ENCODE measurements at places on chromosomes 3 and 15. TPM values are rescaled to one million over a fixed set of nuclear protein-coding genes. Genes with fewer than 3 reads are reported as not detected.

DNA sequence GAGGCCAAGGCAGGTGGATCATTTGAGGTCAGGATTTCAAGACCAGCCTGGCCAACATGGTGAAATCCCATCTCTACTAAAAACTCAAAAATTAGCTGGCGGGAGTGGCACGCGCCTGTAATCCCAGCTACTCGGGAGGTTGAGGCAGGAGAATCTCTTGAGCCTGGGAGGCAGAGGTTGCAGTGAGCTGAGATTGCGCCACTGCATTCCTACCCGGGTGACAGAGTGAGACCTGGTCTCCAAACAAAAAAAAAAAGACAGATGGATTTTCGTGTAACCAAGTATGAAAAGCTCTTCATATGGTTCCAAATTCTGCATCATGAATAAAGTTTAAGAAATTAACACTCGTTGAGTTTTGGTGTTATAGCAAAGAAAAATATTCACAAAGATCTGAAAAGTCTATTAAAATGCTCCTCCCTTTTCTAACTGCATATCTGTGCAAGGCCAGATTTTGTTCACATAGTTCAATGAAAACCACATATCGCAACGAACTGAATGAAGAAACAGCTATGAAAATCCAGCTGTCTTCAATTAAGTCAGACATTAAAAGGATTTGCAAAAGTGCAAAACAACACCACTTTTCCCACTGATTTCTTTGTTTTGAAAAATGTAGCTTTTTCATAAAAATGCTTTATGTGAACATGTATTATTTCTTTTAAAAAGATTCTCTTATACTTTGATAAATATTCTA, 23.8 kb upstream of the FBLN2 start:
- no peaks in the 10 kb centered on the region for H3K27me3 ChIP-seq
- peaks cover 9% of the 10 kb centered on the region for H3K4me1 ChIP-seq
- H3K27ac ChIP-seq: no peak overlapping the region
- H3K4me3 ChIP-seq: no peak overlapping the region

DNA sequence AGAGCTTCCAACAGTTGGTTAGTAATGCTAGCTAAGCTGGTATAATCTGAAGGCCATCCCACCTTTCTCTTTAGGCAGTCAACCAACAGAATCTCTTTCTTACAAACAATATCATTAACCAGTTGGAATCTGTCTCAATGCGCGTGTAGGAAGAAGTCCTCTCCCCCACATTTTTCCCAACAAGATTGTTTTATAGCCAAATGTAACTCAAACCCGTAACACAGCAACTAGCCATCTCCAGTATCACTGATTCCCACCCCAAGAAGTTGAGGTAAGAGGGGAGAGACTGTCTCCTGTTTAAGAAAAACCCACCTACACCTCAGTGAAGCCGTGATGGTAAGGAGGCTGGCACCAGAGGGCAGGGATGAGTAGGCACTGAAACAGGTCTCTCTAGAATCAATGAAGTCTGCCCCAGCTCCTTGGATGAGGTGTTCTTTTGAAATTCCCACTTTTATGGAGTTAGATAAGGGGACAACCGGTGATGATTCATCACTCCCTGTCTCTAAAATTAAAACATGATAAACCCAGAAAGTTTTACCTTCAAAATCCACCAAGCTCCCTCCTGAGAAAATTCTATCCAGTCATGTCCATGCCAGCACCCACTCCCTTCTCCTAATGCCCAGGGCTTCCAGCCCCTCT, 30.9 kb downstream of the CDC25A start:
- H3K27ac ChIP-seq: no peak overlapping the region
- H3K4me3 ChIP-seq: no peak overlapping the region
- no peaks in the 10 kb centered on the region for H3K4me1 ChIP-seq
- H3K36me3 ChIP-seq: no peaks in the 10 kb centered on the region

GRCh38 chr15:73125219-73125618, 73.0 kb downstream of the NEO1 start:
- no peak for DNase-seq
- no peaks in the 10 kb centered on the region for H3K36me3 ChIP-seq
- H3K4me1 ChIP-seq: no peaks in the 10 kb centered on the region
- no peak overlapping the region for H3K4me3 ChIP-seq

DNA sequence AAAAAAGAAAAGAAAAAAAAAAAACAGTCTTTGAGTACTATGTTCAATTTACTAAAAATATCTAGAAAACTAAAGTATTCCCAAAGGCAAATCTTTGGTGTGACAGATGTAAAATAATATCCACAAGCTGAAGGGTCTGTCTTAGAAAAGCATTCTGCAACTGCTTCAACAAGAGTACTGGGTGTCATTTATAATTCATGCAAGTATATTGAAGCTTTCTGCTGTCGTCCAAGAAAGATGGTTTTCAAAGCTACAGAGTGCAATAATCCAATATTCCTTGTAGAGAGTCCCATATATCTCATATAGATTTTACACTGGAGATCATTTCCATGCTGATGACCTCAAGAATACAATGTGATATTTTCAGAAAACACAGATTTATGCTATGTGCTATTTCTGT, 90.9 kb upstream of the SUCLG2 start:
- H3K4me3 ChIP-seq: no peak overlapping the region
- H3K4me1 ChIP-seq: no peaks in the 10 kb centered on the region
- DNase-seq: no peak
- peaks cover 12% of the 10 kb centered on the region for H3K36me3 ChIP-seq
- H3K27ac ChIP-seq: no peak overlapping the region
- no peaks in the 10 kb centered on the region for H3K27me3 ChIP-seq

DNA sequence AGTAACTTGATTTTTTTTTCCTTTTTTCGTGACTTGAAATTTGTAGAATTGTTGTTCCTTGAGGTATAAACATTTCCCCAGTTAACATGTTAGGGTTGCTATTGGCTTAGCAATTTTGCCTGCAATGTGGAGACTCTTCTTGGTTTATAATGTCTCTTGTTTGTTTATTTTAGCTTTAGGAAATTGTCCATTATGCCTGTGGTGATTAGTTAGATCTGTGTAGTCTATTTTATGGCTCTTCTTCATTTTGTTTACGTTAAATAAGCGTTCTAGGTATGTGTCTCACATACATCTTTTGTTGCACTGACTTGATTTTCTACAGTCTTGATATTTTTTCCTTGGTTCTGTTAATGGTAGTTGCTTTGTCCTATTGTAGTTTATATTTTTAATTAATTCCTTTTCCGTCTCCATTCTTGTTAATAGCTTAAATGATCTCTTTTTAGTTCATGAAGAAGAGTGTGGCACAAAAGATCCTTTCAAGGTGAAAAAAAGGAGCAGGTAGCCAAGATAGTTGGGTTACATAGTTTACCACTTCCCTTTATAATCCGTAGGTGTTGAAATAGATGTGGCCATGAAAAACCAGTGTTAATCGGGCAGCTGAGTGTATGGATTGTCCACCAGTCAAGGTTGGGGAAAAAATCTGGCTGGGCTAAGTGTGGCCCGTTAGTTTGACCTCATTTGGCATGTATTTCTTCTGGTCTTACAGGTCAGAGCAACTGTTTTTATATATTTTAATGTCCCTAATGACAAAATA, 12.1 kb downstream of the IQGAP1 start:
- no peak for DNase-seq

DNA sequence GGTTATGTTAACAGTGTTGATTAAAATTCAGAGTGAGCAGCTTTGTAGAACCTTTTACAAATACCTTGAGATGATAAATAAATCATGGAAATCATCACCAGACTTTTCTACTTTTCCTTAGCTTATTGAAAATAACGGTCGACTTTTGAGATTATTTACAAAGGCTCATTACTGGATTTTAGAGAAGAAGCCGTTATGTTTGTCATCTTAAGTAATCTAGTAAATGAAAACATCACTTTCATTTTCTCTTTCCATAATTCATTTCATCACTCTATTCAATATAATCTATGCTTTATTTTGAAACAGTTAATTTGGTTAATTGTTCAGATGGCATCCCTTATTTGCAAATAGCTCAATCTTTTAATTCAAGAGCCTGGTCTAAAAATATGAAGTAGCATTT, 3.6 kb downstream of the PLCL2 start:
- no peak for DNase-seq
- no peak overlapping the region for H3K27ac ChIP-seq
- peak overlapping the region; percentile 5 for H3K4me3 ChIP-seq
- no peaks in the 10 kb centered on the region for H3K36me3 ChIP-seq
- no peaks in the 10 kb centered on the region for H3K27me3 ChIP-seq
- H3K4me1 ChIP-seq: peaks cover 2% of the 10 kb centered on the region

DNA sequence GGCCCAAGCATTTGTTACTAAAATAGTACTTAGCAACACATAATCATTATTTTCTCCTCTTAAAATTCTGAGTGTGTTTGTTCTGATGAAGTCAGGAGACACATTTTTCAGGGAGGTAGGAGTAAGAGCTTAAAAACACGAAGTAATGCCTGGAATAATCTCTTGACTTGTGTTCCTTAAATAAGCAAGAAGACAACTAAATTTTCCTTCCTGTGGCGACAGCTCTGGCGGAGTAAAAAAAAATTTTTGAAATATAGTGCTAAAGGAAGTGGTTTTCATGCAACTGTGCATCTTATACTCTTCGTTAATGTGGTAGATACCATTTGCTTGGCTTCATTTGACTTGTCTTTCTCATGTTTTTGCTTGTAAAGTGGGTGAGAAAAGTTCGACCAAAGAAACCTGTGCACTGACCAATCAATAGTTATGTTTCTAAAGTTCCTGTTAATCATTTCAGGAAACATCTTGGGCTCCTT, 11.1 kb upstream of the MBNL1 start:
- DNase-seq: no peak
- H3K36me3 ChIP-seq: no peaks in the 10 kb centered on the region
- H3K27me3 ChIP-seq: no peaks in the 10 kb centered on the region
- H3K4me1 ChIP-seq: no peaks in the 10 kb centered on the region

GRCh38 chr3:8730656-8731055, 2.9 kb upstream of the CAV3 start:
- no peaks in the 10 kb centered on the region for H3K36me3 ChIP-seq
- H3K27ac ChIP-seq: no peak overlapping the region
- no peaks in the 10 kb centered on the region for H3K4me1 ChIP-seq
- DNase-seq: no peak

DNA sequence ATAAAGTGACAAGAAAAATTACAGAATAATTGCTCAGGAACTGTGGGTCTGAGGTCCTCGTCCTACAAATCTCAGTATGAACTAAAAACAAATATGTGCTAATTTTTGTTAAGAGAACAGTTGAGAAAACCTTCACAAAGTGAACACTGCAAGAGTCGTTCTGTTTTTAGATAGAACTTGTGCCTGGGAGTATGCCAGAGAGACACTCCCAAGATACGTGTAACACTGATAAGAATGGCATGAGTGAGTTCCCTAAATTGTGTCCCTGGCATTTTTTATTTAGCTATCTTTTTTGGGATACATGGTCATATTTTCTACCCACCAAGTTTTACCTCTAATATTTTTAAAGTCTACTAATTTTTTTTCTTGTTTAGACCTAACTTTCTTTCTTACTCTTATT, 860.0 kb upstream of the NR2F2 start:
- H3K27ac ChIP-seq: peak overlapping the region; percentile 45
- H3K4me3 ChIP-seq: no peak overlapping the region
- no peaks in the 10 kb centered on the region for H3K36me3 ChIP-seq
- no peaks in the 10 kb centered on the region for H3K27me3 ChIP-seq
- no peaks in the 10 kb centered on the region for H3K4me1 ChIP-seq

- H3K4me3 ChIP-seq: no peak overlapping the region
- peaks cover 5% of the 10 kb centered on the region for H3K4me1 ChIP-seq
- no peak for DNase-seq
- H3K36me3 ChIP-seq: no peaks in the 10 kb centered on the region
Measured at GRCh38 chr15:78369161-78369560, 29.0 kb downstream of the CRABP1 start.

GRCh38 chr15:64068133-64068532, 21.8 kb upstream of the DAPK2 start:
- peaks cover 24% of the 10 kb centered on the region for H3K4me1 ChIP-seq
- no peak for DNase-seq
- H3K36me3 ChIP-seq: no peaks in the 10 kb centered on the region
- H3K4me3 ChIP-seq: no peak overlapping the region

- H3K36me3 ChIP-seq: no peaks in the 10 kb centered on the region
- H3K4me3 ChIP-seq: no peak overlapping the region
- no peak for DNase-seq
- H3K27ac ChIP-seq: no peak overlapping the region
Measured at GRCh38 chr15:59739557-59740186, 50.6 kb upstream of the BNIP2 start.

- no peak overlapping the region for H3K27ac ChIP-seq
- H3K4me3 ChIP-seq: no peak overlapping the region
- H3K36me3 ChIP-seq: no peaks in the 10 kb centered on the region
- H3K27me3 ChIP-seq: no peaks in the 10 kb centered on the region
- DNase-seq: no peak
Measured at GRCh38 chr3:25056803-25057351, 371.2 kb upstream of the RARB start.

DNA sequence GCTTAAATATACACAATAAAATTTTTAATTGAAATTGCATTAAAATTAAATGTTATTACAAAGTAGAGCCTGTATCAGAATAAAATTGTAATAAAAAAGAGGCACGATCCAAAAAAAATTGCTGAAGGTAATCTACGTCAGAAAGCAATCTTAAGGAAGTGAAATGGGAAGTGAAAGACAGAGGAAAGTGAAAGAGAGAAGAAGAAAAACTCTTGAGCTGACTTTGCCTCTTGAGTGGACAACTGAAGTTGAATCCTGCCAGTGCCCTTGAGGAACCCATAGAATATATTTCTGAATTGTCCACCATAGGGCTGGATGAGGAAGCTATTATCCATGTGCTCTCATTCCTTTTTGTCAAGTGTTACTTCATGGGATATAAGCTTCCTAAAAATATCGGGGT, 285.1 kb upstream of the STAC start:
- no peaks in the 10 kb centered on the region for H3K27me3 ChIP-seq
- no peak overlapping the region for H3K27ac ChIP-seq
- DNase-seq: no peak
- H3K4me1 ChIP-seq: no peaks in the 10 kb centered on the region
- H3K4me3 ChIP-seq: no peak overlapping the region
- no peaks in the 10 kb centered on the region for H3K36me3 ChIP-seq

DNA sequence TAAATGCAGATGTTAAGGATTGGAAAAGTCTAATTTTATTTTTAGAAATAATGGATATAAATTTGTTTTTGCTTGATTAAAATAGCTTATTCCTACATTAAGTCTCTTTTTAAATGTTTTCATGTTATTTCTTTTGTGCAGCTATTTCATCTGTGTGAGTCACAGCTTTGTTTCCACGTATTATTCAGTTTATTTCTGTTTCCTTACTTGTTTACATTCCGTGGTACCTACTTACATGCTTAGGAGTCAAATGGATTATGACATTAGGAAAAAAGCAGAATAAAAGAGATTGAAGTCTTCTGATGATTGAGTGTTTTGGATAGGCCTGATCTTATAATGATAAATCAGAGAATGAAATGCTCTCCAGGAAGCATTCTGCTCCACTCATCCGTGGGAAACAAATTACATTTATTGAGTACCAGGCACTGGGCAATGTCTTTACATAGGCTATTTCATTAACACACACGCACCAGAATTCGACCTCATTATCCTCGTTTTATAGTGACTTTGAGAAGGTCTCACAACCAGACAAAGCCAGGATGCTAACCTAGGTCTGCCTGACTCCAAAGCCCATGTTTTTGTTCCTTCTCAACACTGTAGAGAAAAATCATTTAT, 38.1 kb upstream of the RASA2 start:
- peaks cover 3% of the 10 kb centered on the region for H3K4me1 ChIP-seq
- DNase-seq: no peak
- H3K27ac ChIP-seq: no peak overlapping the region
- H3K36me3 ChIP-seq: no peaks in the 10 kb centered on the region

GRCh38 chr3:71994203-71994602, 209.3 kb upstream of the PROK2 start:
- H3K36me3 ChIP-seq: no peaks in the 10 kb centered on the region
- no peak overlapping the region for H3K27ac ChIP-seq
- no peaks in the 10 kb centered on the region for H3K27me3 ChIP-seq
- H3K4me1 ChIP-seq: no peaks in the 10 kb centered on the region
- DNase-seq: no peak

The DOCK3 gene
- total RNA-seq: 5.7 TPM

The IP6K1 gene
- total RNA-seq: 77.5 TPM

The DAPK2 gene
- 54.0 TPM for total RNA-seq

The ATP13A5 gene
- total RNA-seq: under 0.01 TPM

The EFCC1 gene
- total RNA-seq: 2.0 TPM
